Pulmonary artery endothelial cell (primary cell): ENCODE measurements at places on chromosomes 7 and 10. TPM values are rescaled to one million over a fixed set of nuclear protein-coding genes. Genes with fewer than 3 reads are reported as not detected.

DNA sequence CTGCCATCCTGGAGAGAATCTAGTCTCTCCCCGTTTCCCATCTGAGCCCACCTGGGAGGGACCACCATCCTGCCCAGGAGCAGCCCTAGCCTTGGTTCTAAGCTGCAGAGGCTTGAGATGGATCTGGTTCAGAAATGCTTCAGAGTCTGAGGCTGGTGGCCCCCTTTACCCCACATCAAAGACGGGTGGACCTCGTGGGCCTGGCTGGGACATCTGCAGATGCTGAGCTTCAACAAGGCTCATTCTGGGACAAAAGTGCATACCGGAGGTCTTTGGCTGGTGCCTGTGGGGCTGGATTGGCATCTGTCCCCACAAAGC, 4.9 kb upstream of the IRF5 start:
- DNase-seq: no peak

- DNase-seq: peak; percentile 91
These were observed 101.1 kb upstream of the ABCB5 start for GRCh38 chr7:20514364-20514763.

The FAM131B gene
- total RNA-seq: 1.2 and 1.5 TPM in 2 replicates

The MDFIC gene
- 16.2 and 40.6 TPM in 2 replicates for total RNA-seq

The CYP3A7 gene
- not detected in 2 replicates for total RNA-seq

The MLXIPL gene
- total RNA-seq: not detected in 2 replicates

The ATG9B gene
- under 0.01 TPM in 1 of 2 replicates, not detected in the other for total RNA-seq

GRCh38 chr7:107564553-107565298, 955 bp downstream of the DUS4L start:
- DNase-seq: peak; percentile 52

- no peak for DNase-seq
These were observed 217.1 kb downstream of the PRPF18 start for GRCh38 chr10:13803566-13804554.

DNA sequence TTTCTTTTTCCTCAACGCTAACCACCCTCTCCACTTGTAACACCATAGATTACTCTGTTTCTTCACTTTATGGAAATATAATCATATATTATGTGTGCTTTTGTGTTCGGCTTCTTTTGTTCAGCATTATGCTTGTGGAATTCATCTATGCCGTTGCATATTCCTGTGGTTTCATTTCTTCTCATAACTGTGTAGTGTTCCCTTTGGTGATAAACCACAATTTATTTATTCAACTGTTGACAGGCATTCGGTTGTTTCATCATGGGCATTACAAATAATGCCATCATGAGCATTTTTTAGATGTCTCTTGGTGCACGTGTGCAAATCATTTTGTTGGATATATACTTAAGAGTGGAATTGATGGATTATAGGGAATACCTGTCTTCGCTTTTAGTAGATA, 12.1 kb downstream of the AVL9 start:
- DNase-seq: no peak

GRCh38 chr7:98221611-98222532, 10.6 kb downstream of the BHLHA15 start:
- DNase-seq: no peak

DNA sequence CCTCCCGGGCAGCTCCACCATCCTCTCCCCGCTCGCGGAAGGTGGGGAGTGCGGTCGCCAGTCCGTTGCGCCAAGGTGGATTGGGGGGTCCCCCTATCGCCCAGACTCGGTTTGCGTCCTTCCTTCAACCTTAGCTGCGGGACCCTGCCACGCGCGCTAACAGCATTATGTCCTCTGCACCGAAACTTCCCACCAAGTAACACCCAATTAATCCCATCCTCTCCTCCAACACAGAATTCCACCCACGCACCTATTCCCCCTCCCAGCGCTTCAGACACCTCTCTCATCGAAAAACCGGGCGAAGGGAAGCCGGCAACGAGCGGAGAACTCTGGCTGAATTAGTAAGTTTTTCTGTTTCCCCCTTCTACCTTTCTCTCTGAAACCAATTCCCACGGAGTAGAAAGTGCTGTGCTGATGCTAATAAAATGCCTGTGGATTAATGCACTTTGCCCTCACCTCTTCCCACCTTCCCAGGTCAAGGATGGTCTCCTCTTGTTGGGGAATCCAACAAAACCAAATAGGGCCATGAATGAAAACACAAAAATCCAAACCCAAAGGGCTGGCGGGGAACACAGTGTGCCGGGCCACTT, 947 bp downstream of the HOXA3 start:
- no peak for DNase-seq

The EGFR gene
- total RNA-seq: 2.5 and 3.6 TPM in 2 replicates

The TCTN3 gene
- total RNA-seq: 28.6 and 35.8 TPM in 2 replicates

The ETV1 gene
- total RNA-seq: 3.2 and 8.1 TPM in 2 replicates

The RGR gene
- not detected in 2 replicates for total RNA-seq

The TMEM140 gene
- 13.4 and 44.6 TPM in 2 replicates for total RNA-seq

- no peak for DNase-seq
These were observed 106.5 kb downstream of the EPC1 start for GRCh38 chr10:32240471-32240870.

DNA sequence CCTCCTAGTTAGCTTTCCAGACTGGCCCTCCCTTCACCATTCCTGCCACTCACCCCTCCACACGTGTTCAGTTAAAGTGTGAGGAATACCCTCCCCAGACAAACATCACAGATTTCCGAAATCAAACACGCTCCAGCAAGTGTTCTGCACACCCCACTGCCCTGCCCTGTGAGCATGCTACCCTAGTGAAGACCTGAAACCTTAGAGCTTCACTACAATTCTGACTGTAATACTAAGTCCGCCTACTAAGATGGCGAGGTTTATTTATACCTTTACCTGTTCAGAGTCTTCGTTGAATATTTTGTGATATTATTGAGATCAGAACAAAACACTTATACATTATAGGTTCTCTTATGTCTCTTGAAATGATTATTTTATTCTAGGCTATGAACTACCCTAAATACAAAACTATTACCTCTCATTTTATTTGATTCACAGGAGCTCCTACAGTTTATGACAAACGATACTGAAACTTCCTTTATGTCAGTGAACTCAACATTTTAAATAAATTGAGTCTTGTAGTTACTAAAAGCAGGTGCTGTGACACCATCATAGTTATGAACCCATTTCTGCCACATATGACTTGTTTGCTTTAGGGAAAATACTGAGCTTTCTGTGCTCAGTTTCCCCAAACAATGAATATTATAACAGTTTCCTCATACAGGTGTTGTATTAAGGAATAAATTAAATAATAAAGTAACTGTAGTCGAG, 8.6 kb downstream of the SCIN start:
- DNase-seq: no peak

The NUTM2B gene
- 0.07 and 0.11 TPM in 2 replicates for total RNA-seq

GRCh38 chr7:101924171-101924570, 106.7 kb downstream of the CUX1 start:
- no peak for DNase-seq

- no peak for DNase-seq
These were observed 112.5 kb downstream of the WDR11 start for GRCh38 chr10:120963594-120964220.
